Stimulated activated CD4-positive, alpha-beta T cell treated with anti-CD3 and anti-CD28 coated beads, Interleukin-4, amount 100 ng/mL, for 1 hour (primary cell): ENCODE measurements at places on chromosomes 7 and 10.
A peak's percentile ranks its signal among the peaks of the same experiment; 100 is the strongest.

- no peak for DNase-seq
Measured at GRCh38 chr7:48637382-48637781, 287.0 kb upstream of the CDC14C start.

GRCh38 chr7:132509643-132510042 is 66.6 kb downstream of the PLXNA4 start:
- no peak for DNase-seq

- no peak for DNase-seq
Measured at GRCh38 chr7:151752816-151753595, 123.9 kb downstream of the PRKAG2 start.

DNA sequence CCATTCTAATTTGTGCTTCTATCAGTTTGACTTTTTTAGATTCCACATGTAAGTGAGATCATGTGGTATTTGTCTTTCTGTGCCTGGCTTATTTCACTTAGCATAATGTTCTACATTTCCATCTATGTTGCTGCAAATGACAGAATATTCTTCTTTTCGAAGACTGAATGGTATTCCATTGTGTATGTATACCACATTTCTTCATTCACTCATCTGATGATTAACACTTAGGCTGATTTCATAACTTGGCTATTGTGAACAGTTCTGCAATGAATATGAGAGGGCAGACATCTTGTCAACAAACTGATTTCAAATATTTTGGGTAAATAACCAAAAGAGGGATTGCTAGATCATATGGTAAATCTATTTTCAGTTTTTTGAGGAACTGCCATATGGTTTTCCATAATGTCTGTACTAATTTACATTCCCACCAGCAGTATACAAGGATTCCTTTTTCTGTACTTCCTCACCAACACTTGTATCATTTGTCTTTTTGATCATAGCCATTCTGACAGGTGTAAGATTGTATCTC is 52.9 kb downstream of the ZNF22 start:
- DNase-seq, result no peak

GRCh38 chr10:34364253-34365037 is 450.7 kb downstream of the PARD3 start:
- DNase-seq, result no peak

- no peak for DNase-seq
Measured at GRCh38 chr10:43576062-43576461, 1.6 kb upstream of the ZNF239 start.

- DNase-seq, result no peak
Measured at GRCh38 chr7:25543798-25544197, 315.5 kb upstream of the NPVF start.

- DNase-seq, result no peak
Measured at GRCh38 chr10:103512591-103513379, 19.3 kb downstream of the NEURL1 start.

DNA sequence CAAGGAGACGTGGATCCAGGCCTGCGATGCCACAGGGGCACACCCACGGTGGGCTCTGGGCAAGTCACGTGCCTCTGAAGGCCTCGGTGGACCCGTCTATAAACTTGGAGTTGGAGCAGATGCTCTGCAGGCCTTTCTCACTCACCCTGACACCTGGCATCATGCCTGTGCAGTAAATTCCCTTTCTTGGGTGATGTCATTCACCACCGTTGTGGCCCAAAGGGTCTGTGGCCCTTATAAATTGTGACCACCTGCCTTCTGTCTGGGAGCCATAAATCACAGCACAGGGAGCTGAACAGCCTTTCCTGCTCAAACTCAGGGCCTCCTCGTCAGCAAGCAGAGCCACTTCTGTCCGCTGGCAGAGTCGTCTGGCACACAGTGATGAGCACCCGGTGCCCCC is 52.2 kb downstream of the GPAM start:
- DNase-seq, result no peak

- DNase-seq, result no peak
Measured at GRCh38 chr10:95476469-95477174, 84.5 kb downstream of the SORBS1 start.

DNA sequence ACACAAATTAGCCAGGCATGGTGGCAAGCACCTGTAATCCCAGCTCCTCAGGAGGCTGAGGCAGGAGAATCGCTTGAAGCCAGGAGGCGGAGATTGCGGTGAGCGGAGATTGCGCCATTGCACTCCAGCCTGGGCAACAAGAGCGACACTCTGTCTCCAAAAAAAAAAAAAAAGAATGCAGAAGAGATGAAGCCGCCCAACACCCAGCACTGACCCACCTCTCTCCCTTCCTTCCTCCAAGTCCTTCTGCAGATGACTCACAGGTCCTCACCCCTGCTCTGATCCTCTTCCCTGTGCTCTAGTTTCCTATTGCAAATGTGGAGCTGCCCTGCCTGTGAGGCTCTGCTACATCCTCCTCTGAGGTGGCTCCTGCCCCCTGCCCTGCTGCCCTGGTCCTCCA is 22.0 kb upstream of the OPALIN start:
- DNase-seq, result no peak

GRCh38 chr10:6445671-6446316 is 134.3 kb downstream of the PRKCQ start:
- DNase-seq, result peak; percentile 70

DNA sequence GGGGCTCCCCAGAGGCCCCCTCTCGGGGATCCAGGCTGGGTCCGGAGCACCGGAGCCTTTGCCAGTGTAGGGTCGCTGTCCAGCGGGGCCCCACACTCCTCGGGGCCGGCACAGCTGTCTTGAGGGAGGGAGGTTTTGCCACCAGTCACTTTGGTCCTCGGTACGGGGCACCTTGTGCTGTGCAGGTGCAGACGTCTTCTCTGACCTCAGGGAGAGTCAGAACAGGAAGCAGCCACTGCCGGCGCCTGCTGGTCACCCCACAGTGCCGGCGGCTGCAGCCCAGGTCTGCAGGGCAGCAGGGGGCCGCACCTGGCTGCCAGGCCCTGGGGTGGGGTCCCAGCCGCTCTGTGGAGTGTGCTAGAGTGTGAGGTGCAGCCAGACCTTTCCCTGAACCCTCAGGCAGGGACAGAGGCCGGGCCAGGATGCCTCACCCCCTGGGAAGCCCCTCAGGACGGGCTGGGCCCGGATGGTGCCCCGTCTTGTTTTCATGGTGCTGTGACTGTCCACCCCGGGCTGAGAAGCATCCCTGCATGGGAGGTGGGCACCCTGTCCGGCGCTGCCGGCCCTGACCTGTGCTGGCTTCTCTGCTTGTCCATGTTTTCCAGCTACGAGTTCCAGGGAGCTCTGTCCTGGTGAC is 8.2 kb downstream of the MAFK start:
- no peak for DNase-seq

GRCh38 chr7:87797798-87798403 is 78.3 kb downstream of the SLC25A40 start:
- DNase-seq, result no peak

DNA sequence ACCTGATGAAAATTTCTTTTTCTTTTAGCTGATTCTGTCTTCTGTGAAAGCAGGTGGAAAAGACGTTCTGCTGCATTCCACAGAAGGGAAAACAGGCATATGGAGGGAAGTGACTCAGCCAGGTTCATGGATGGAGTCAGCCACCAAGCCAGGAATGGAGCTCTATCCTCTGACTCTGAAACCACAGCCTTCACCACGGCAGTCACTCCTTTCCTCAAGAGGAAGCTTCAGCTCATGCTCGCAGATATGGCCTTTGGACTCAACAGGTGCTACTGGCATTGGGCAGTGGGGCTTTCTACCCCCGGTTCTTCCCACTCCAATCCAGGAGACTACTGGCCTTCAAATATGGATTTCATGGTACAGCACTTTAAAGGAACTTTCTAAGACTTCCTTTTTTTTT is 11.5 kb upstream of the PLAU start:
- DNase-seq, result no peak

- no peak for DNase-seq
Measured at GRCh38 chr7:157138101-157138423, 664 bp upstream of the UBE3C start.

- DNase-seq, result peak; percentile 43
Measured at GRCh38 chr10:124688889-124689670, 55.1 kb downstream of the FAM53B start.
